ENCODE measurements at places on chromosomes 4 and X. TPM values are rescaled to one million over a fixed set of nuclear protein-coding genes. Genes with fewer than 3 reads are reported as not detected.

Gene CXorf65
- 1.4 TPM for total RNA-seq

Gene PDGFRA
- total RNA-seq = 100 TPM

Gene GLRA3
- total RNA-seq = not detected

DNA sequence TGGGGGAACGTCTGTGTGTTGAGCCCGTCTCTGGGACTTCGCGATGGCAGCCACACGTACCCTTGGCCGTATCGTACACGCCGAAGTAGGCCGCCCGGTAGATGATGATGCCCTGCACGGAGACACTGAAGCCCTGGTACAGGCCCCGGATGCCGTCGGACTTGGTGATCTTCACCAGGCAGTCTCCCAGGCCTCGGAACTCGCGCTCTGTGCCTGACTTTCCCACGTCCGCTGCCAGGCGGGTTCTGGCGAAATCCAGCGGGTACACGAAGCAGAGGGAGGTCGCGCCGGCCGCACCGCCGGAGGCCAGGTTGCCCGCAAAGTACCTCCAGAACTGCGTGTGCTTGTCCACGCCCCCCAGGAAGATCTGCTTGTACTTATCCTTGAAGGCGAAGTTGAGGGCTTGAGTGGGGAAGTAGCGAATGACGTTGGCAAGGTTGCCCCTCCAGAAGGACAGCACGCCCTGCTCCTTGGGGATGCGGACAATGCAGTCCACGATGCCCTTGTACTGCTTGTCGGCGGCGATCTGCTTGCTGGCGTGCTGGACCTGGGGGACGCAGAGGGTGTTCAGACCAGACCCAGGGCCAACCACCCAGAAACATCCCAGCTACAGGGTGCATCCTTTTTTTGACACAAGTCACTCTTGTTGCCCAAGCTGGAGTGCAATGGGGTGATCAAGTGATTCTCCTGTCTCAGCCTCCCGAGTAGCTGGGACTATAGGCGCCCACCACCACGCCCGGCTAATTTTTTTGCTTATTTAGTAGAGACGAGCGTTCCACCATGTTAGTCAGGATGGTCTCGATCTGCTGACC lies 2.5 kb downstream of the SLC25A6 start:
- peak; percentile 3 for DNase-seq

DNA sequence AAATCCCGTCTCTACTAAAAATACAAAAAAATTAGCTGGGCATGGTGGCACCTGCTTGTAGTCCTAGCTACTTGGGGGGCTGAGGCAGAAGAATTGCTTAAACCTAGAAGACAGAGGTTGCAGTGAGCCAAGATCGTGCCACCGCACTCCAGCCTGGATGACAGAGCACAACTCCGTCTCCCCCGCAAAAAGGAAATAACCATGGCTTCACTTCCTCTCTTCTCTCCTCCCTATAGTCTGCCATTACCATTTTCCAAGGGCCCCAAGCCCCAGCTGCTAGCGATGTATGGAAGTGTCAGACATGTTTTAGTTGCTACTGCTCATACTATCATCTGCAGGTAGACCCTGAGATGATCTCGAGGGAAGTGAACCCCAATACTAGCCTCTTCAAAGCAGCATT lies 177.3 kb upstream of the FAM9B start:
- DNase-seq = no peak

- DNase-seq = no peak
These were observed 10.4 kb downstream of the CSTF2 start for GRCh38 chrX:100830547-100830946.

DNA sequence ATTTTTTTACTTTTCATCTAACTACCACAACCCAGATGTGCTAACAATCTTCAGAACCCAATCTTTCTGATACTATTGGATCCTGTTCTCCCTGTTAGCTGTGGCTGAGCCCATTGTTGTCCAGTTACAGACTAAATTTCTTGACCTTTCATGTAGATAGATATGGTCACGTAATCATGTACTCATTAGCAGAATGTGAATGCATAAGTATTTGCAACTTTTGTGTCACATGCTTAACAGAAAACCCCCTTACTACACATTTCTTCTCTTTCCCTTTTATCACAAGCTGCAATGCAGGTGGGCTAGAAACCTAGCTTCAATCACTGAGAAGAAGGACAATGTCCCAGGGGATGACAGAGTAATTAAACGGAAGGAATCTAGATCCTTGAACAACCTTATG lies 13.1 kb upstream of the FAM13A start:
- DNase-seq = no peak

DNA sequence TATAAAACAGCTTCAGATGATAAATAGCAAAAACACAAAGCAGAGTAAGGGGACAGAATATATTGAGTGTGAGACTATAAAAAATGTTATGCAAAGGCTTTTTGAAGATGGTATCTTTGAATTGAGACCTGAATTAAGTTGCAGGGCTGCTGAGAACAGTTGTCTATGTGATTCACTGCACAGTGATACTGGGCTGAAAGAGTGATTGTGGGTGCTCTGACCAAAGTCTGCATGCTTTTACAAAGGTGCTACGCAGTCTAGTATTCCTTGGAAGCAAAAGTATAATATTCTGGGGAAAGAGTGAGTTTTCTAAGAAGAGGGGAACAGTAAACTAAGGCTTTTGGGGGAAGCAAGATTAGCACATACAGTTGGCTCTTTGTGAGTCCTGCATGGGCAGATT lies 234.0 kb downstream of the ARHGAP10 start:
- DNase-seq = no peak

- DNase-seq = no peak
These were observed 1.4 kb upstream of the GPR173 start for GRCh38 chrX:53047228-53047627.

GRCh38 chrX:10099411-10099810 lies 57.4 kb upstream of the CLCN4 start:
- DNase-seq = peak; percentile 81

DNA sequence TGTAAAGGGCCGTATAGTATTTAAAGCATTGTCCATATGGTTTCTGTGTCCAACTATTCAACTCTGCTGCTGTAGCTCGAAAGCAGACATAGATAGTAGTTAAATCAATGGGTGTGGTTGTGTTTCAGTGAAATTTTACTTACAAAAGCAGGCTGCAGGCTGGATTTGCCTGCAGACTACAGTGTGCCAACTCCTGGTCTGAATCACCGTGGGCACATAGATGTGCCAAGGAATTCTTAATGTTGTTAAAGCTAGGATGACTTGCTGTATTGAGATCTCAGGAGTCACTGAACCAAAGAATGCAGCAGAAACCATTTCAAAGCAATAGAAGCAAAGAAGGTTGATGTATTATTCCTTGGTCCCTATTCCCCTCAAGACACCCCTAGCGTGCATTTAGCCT lies 379.0 kb downstream of the STIM2 start:
- DNase-seq = no peak

- DNase-seq = no peak
These were observed 115.0 kb downstream of the PJA1 start for GRCh38 chrX:69050051-69050765.

All from muscle of leg (tissue), 16 donors.